ENCODE measurements at places on chromosomes 16 and 17. TPM values are rescaled to one million over a fixed set of nuclear protein-coding genes. Genes with fewer than 3 reads are reported as not detected.

- no peak for DNase-seq
- no peaks in the 10 kb centered on the region for H3K27me3 ChIP-seq
- no peak overlapping the region for H3K27ac ChIP-seq
- H3K36me3 ChIP-seq, result no peaks in the 10 kb centered on the region
Observed at GRCh38 chr17:14201988-14202380, 34.7 kb downstream of the CDRT15 start.

DNA sequence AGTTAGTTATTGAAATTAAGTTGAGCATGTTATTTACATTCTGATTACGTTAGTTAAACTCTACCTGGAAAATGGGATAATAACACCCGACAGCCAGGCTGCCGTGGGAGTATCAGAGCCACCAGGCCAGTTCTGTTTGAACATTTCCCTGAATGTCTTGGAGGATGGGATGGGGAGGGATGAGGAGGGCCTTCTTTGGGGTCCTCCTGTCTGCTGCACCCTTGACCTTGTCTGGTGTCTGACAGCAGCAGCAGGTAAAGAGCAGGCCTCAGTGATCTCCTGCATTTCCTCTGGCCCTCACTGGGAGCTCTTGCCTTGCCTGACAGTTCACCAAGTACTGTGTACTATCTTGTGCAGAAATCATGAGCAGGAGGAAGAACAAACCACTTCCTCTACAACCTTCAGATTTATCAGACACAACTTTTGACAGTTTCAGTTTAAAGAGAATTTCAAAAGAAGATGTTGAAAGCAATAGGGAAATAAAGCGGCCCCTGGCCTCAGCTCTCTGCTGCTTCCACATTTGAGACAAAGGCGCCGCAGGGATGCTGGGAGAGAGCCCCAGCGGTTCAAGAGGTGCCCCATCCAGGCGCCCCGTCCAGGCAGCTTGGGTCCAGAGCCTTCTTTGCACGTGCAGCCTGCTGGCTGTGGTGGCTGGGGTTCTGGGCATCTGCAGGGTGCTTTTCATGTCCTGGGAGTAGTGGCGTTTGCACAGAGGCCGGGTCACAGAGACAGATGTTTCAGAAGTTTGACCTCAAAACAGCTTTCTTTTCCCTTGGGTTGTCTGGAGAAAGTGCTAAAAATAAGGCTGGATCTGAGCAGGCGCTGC is 25.3 kb downstream of the CMIP start:
- H3K36me3 ChIP-seq, result no peaks in the 10 kb centered on the region
- peaks cover 86% of the 10 kb centered on the region for H3K4me1 ChIP-seq
- no peak overlapping the region for H3K4me3 ChIP-seq
- no peak for DNase-seq

GRCh38 chr16:74743045-74743667 is 31.5 kb downstream of the FA2H start:
- H3K27ac ChIP-seq, result no peak overlapping the region
- H3K4me3 ChIP-seq, result no peak overlapping the region
- H3K4me1 ChIP-seq, result peaks cover 13% of the 10 kb centered on the region
- no peak for DNase-seq

- DNase-seq, result no peak
- H3K36me3 ChIP-seq, result peaks cover 72% of the 10 kb centered on the region
- H3K4me1 ChIP-seq, result no peaks in the 10 kb centered on the region
- no peak overlapping the region for H3K27ac ChIP-seq
Observed at GRCh38 chr17:35666967-35667532, 64.4 kb upstream of the RASL10B start.

DNA sequence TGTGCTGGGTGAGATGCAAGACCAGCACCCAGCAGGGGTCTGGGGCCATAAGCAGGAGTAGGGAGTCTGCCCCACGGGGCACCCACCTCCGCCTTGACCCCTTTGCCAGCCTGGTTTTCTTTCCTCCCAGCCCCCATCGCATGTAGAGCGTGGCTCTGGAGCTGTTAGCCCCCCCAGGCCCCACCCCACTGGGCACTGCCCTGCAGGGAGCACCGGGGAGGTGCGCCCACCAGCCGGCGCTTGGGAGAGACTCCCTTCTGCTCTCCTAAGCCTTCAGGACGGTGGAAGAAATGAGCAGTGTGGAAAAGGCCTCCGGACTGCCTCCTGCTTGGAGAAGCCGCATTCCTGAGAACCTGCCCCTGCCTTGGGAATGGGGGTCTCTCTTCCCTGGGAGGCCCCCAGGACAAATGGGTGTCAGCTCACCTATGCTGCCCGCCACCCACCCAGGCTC is 186.2 kb downstream of the IRF8 start:
- H3K4me3 ChIP-seq, result no peak overlapping the region
- H3K4me1 ChIP-seq, result no peaks in the 10 kb centered on the region
- H3K27me3 ChIP-seq, result no peaks in the 10 kb centered on the region
- no peak for DNase-seq
- no peaks in the 10 kb centered on the region for H3K36me3 ChIP-seq

DNA sequence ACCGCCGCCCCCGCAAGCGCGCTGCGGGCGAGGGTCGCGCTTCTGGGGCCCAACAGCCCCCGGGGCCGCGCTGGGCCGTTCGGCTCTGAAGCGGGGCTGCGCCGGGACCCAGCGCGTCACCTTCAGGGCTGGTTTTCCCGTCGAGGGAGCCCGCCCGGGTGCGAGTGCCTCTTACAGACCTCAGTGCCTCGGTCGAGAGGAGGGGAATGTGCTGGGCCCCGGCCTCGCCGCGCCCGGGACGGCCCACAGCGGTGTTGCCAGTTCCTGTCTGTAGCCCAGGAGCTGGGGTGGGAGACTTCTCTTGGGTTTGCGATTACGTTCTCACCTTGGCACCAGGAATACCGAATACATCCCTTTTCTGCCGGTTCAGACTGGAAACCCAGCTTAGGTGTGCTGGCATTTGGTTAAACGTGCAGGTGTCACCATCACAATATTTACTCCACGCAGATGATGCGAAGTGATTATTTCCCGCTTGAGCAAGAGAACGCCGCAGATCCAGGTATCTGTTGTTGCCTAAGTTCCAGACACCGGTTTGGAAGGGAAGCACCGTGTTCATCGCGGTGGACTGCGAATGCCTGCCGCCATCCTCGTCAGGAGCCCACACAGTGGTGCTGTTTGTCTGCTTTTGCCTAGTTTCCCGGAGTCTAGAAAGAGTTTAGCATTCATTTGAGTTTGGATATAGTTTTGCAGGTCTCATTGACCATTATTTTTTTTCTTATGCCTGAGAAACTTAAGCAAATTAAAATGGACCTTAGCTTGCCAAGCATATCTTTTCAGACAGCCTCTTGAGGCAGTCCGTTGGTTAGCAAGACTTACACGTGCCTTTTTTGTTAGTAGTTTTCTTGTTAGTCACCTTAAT is 914 bp downstream of the MAP1LC3B start:
- DNase-seq, result no peak
- H3K27me3 ChIP-seq, result no peaks in the 10 kb centered on the region
- H3K36me3 ChIP-seq, result no peaks in the 10 kb centered on the region
- peak overlapping the region; percentile 97 for H3K27ac ChIP-seq
- H3K4me3 ChIP-seq, result peak overlapping the region; percentile 92

DNA sequence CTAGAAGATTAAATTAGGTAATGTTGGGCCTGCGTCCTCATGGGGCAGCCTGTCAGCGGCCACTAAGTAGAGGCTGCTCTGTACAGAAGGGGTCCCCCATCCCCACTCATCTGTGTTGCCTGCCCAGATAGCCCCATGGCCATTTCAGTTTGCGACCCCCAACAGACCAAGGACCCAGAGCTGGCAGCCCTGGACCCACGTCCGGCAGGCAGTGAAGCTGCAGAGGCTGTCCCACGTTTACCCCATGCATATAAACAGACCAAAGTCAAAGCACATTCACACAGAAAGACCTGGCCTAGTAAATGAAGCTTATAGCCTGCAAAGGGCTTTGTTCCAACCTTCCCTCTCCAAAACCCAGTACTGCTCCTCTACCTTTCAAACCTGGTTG is 4.6 kb downstream of the PDF start:
- peaks cover 70% of the 10 kb centered on the region for H3K36me3 ChIP-seq
- no peak for DNase-seq
- H3K4me1 ChIP-seq, result peaks cover 54% of the 10 kb centered on the region
- no peak overlapping the region for H3K27ac ChIP-seq
- H3K4me3 ChIP-seq, result no peak overlapping the region

GRCh38 chr16:55257966-55258613 is 65.9 kb upstream of the IRX6 start:
- no peak overlapping the region for H3K4me3 ChIP-seq
- no peaks in the 10 kb centered on the region for H3K36me3 ChIP-seq

DNA sequence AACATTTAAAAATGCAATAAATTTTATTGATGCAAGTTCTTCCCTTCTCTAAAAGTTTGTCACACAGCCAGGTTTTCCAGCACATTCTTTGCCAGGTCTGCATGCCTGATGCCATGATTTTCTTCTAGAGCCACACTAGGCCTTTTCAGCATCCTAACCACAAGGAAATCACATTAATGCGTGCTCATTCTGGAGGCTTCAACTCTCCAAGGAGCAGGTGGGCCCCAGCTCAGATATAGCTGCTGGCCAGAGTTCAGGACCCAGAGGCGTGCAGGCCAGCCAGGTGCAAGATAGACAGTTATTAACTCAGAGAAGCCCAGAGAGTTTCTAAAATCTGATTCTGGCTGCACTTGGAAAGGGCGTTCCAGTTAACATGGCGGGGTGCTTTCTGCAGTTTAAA is 124.5 kb upstream of the MAF start:
- no peak for DNase-seq
- H3K4me3 ChIP-seq, result no peak overlapping the region
- H3K36me3 ChIP-seq, result no peaks in the 10 kb centered on the region
- no peaks in the 10 kb centered on the region for H3K4me1 ChIP-seq
- no peaks in the 10 kb centered on the region for H3K27me3 ChIP-seq
- no peak overlapping the region for H3K27ac ChIP-seq

GRCh38 chr17:81315129-81315884 is 20.2 kb upstream of the SLC38A10 start:
- no peaks in the 10 kb centered on the region for H3K27me3 ChIP-seq
- H3K4me1 ChIP-seq, result peaks cover 4% of the 10 kb centered on the region
- no peak overlapping the region for H3K4me3 ChIP-seq
- H3K36me3 ChIP-seq, result no peaks in the 10 kb centered on the region

DNA sequence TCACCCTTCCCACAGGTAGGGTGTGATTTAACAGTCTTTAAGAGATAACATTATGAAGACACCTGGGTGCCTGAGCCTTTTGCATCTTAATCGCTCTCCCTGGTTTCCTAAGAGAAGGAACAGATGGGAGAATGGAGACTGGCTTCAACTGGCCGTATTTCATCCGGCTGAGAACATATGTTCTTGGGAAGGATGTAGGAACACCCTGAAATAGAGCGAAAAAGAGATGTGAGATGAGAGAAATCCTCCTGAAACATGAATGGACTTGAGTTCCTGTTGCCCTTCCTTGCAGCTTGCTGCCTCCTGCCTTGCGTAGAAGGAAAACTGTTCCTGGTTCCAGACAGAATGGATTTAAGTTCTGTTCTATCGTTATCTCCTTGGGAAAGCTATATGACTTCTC is 385.4 kb upstream of the RBFOX1 start:
- no peak overlapping the region for H3K27ac ChIP-seq
- H3K4me3 ChIP-seq, result no peak overlapping the region
- no peaks in the 10 kb centered on the region for H3K36me3 ChIP-seq

- no peak overlapping the region for H3K4me3 ChIP-seq
- no peak for DNase-seq
- no peaks in the 10 kb centered on the region for H3K36me3 ChIP-seq
Observed at GRCh38 chr17:72579990-72580320, 459.1 kb downstream of the SOX9 start.

- H3K4me1 ChIP-seq, result no peaks in the 10 kb centered on the region
- no peak overlapping the region for H3K27ac ChIP-seq
- H3K36me3 ChIP-seq, result no peaks in the 10 kb centered on the region
- no peaks in the 10 kb centered on the region for H3K27me3 ChIP-seq
Observed at GRCh38 chr17:40872416-40872815, 5.4 kb upstream of the KRT12 start.

- H3K4me3 ChIP-seq, result peak overlapping the region; percentile 96
- H3K4me1 ChIP-seq, result peaks cover 28% of the 10 kb centered on the region
- no peaks in the 10 kb centered on the region for H3K27me3 ChIP-seq
Observed at GRCh38 chr16:1474082-1474795, 589 bp downstream of the CLCN7 start.

DNA sequence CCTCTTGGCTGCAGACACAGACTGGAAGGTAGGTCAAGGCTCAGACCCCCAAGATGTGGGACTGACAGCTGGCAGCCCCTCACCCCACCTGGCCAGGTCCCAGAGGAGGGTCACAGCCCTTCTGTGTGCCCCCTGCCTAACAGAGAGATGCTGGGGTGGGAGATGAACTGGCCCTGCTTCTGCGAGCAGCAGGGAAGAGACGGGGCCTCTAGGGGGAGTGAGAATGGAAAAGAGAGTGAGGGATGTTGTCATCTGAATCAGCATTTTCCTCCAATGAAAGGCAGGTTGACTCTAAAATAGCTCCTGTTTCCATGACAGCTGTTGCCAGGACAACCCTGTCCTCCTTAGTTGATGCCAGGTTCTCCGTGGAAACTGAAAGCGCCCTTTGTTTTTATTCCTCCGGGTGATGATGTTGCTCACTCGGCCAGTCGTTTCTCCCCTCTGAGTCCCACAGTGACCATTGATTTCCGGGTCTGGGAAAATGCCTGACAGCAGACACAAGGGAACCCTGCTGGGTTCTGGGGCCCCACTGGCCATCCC is 4.9 kb upstream of the NDRG4 start:
- H3K36me3 ChIP-seq, result peaks cover 21% of the 10 kb centered on the region
- H3K4me1 ChIP-seq, result peaks cover 14% of the 10 kb centered on the region
- no peak for DNase-seq
- peak overlapping the region; percentile 15 for H3K4me3 ChIP-seq
- peak overlapping the region; percentile 48 for H3K27ac ChIP-seq

Gene RBFOX1
- total RNA-seq, result not detected

Gene EFNB3
- total RNA-seq, result 0.42 TPM

Gene C16orf46
- not detected for total RNA-seq

Gene MYH2
- total RNA-seq, result under 0.01 TPM

Gene NXPH3
- 37.8 TPM for total RNA-seq

Gene TTLL6
- 1.1 TPM for total RNA-seq

Gene PITPNM3
- 64.2 TPM for total RNA-seq

Gene CETP
- 1.2 TPM for total RNA-seq

Gene SPAG7
- total RNA-seq, result 56.7 TPM

Gene CDH3
- total RNA-seq, result 0.19 TPM
